ENCODE measurements at places on chromosomes 13 and 19.

DNA sequence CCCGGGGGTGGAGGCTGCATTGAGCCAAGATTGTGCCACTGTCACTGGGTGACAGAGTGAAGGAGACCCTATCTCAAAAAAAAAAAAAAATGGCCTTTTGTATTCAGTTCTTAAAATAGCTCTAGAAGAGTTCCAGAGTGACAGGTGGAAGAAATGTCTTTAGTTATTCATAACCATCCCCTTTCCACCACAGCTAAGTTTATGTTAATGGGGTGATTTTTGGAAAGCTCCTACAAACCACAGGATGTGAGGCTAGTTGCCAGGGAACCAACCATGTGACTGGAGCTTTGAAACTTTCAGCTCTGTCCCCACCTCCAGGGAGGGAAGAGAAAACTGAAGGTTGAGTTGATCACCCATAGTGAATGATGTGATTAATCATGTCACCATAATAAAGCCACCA is 6.9 kb downstream of the ZNF490 start:
- DNase-seq, result no peak

GRCh38 chr13:97953376-97953970 is at the start of gene IPO5:
Gene IPO5, plus strand, starts transcription at chr13:97953675. Its CDS starts 23,022 bp downstream, at chr13:97976697.
- DNase-seq, result no peak

DNA sequence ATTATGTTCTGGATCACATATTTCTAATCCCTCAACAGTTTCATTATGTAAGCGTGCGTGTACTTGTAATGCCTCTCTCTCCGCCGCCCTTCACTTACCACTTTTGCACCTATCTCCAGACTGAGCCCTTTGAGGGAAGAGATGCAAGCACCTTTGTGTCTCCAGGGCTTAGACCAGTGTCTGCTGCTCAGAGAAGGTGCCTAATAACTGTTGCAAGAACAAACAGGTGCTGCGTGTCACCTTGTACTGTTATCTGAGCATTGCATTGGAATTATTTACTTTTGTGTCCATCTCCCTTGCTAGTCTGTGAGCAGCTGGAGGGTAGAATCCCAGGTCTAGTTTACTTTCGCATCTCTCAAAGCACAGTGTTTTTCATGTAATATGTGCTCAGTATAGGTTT is 156.2 kb downstream of the FLT1 start:
- no peak for DNase-seq

- DNase-seq, result no peak
These were observed 12.4 kb downstream of the CHAF1A start for GRCh38 chr19:4414800-4415321.

DNA sequence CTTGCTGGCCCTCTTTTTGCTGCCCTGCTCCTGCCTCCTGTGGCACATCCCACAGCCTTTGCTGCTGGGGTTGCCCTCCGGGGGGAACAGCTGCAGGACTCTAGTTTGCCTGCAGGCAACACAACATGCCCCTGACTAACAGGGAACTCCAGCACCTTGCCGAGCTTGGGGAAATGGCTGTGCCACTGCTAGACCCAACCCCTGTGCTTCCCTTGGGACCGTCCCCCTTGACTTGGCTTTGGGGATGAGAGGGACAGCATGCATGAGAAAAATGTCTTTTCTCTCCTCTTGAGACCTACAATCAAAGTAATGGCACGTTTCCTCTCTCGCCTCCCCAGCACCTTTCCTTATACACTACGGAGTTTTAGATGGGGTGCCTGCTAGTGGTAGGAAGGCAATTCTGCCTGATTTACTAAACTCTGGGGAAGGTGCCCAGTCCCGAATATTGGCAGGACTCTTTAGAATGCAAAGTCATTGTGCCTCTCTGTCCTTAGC is 12.4 kb upstream of the VWA8 start:
- DNase-seq, result no peak
